Natural killer cell (primary cell): ENCODE measurements at places on chromosomes 4 and X. TPM values are rescaled to one million over a fixed set of nuclear protein-coding genes. Genes with fewer than 3 reads are reported as not detected.

Gene HTN3
- total RNA-seq: not detected

- no peaks in the 10 kb centered on the region for H3K27me3 ChIP-seq
- no peaks in the 10 kb centered on the region for H3K4me1 ChIP-seq
These were observed at the start of gene NUDT10 for GRCh38 chrX:51332188-51332942. Gene NUDT10 (plus strand): TSS chrX:51332822. CDS start chrX:51332966, 144 bp downstream.

DNA sequence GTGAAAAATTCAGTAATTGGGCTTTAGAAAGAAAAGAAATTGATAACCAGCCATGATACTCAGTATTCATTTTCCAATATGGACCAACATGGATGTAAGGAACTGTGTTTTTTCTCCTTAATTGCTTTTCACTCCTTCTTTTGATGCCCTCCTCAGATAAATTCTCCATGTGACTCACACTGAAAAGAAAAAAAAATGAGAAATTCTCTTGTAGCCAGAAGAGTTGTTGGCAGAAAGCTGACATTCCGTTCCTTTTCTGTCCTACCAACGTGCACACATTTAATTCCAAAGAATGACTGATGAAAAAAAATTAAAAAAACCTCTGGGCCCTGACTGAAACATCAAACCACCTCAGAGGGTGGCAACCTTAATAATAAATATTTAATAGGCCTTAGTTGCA is 153.1 kb downstream of the AMELX start:
- no peak for DNase-seq
- no peaks in the 10 kb centered on the region for H3K27me3 ChIP-seq
- no peak overlapping the region for H3K4me3 ChIP-seq
- no peaks in the 10 kb centered on the region for H3K4me1 ChIP-seq
- H3K27ac ChIP-seq: no peak overlapping the region
- no peaks in the 10 kb centered on the region for H3K36me3 ChIP-seq

- no peaks in the 10 kb centered on the region for H3K36me3 ChIP-seq
- peak; percentile 14 for DNase-seq
- H3K4me3 ChIP-seq: no peak overlapping the region
- no peak overlapping the region for H3K27ac ChIP-seq
- no peaks in the 10 kb centered on the region for H3K27me3 ChIP-seq
These were observed 106.7 kb downstream of the ARHGAP6 start for GRCh38 chrX:11558972-11559371.
